ENCODE measurements at places on chromosomes 1 and 21. TPM values are rescaled to one million over a fixed set of nuclear protein-coding genes. Genes with fewer than 3 reads are reported as not detected.
A peak's percentile ranks its signal among the peaks of the same experiment; 100 is the strongest.

DNA sequence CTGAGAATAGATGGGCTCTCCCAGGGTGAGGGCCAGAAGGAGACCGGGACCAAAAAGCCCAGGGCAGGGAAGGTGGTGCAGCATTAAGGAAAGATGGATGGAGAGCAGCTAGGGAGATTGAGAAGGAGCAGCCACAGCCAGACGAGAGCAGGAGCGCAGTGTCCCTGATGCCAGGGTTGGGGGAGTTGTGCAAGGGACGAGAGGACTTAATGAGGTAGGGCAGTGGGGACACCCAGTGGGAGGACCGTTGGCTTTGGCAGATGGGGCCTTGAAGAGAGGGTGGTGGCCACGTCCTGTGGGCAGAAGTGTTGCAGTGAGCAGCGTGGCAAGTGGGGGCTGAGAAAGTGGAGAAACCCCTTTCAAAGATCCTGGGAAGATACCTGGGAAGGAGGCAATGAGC, 38.0 kb upstream of the KDM4A start:
- DNase-seq = no peak
- peaks cover 59% of the 10 kb centered on the region for H3K36me3 ChIP-seq
- H3K27ac ChIP-seq = no peak overlapping the region
- no peaks in the 10 kb centered on the region for H3K4me1 ChIP-seq

DNA sequence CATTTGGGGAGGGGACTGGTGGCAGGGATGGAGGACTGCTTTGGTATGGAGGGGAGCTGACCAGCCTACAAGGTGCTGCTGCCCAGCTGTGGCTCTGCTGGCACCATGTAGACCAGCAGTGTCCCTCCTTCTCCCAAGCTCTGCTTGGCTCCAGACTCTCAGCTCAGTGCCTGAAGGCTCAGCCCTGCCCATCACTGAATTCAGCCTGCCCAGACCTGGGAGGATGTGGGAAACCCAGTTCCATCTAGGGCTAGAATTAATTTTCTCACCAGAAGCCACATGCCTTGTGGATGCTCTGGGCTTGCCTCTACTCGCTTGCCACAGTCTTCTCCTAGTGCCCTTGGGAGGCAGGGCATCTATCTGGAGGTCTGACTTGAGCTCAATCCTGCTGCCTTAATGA, 195.0 kb upstream of the EDN2 start:
- H3K4me1 ChIP-seq = no peaks in the 10 kb centered on the region
- H3K27me3 ChIP-seq = no peaks in the 10 kb centered on the region
- no peak overlapping the region for H3K27ac ChIP-seq
- H3K36me3 ChIP-seq = no peaks in the 10 kb centered on the region
- no peak for DNase-seq

GRCh38 chr1:172140591-172140990, 279.9 kb upstream of the C1orf105 start:
- peak overlapping the region; percentile 95 for H3K27ac ChIP-seq
- H3K27me3 ChIP-seq = no peaks in the 10 kb centered on the region
- no peaks in the 10 kb centered on the region for H3K4me1 ChIP-seq
- H3K4me3 ChIP-seq = peak overlapping the region; percentile 85
- DNase-seq = no peak
- H3K36me3 ChIP-seq = no peaks in the 10 kb centered on the region

DNA sequence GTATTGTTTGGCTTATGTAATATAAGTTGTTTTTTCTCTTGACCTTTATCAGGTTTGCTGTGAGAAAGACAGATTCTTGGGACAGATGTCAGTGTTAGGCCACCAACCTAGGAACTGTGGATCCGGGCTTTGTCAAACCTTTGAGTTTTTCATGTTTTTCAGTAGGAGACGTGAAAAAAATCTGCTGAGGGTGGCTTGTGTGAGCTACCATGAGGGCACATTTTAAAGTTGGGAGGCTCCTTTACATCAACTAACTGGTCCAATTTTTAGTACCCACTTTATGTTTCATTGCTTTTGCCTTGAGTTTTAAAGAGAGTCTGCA, 801 bp downstream of the RPS6KC1 start:
- no peak for DNase-seq
- H3K27me3 ChIP-seq = no peaks in the 10 kb centered on the region
- no peak overlapping the region for H3K27ac ChIP-seq

The MTARC2 gene
- total RNA-seq = 23.7 TPM

DNA sequence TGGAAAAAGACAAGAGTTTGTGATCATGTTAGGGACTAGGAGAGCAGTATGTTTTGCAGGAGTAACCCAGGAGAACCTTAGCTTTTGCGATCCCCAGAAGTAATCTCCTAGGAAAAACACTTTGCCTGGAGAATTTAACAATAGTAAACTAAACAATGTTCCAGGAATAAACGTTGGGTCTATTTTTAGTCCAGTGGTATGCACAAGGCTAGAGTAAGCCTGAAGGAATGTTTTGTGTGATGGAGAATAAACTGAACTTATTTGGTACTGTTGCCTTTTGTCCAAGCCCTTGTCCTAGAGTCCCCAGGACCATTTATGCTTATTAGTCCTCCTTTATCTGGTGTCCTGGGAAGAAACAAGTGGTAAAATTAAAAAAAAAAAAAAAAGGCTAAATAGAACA, 28.7 kb upstream of the RGS5 start:
- H3K27ac ChIP-seq = peak overlapping the region; percentile 83
- H3K27me3 ChIP-seq = no peaks in the 10 kb centered on the region
- DNase-seq = no peak
- no peaks in the 10 kb centered on the region for H3K36me3 ChIP-seq

The C1orf226 gene
- 0.85 TPM for total RNA-seq

GRCh38 chr1:238186887-238187574, 296.3 kb upstream of the ZP4 start:
- no peaks in the 10 kb centered on the region for H3K36me3 ChIP-seq
- H3K4me3 ChIP-seq = no peak overlapping the region
- H3K27ac ChIP-seq = no peak overlapping the region

GRCh38 chr1:186066411-186066810, 308.6 kb downstream of the TPR start:
- no peak overlapping the region for H3K27ac ChIP-seq
- no peaks in the 10 kb centered on the region for H3K4me1 ChIP-seq
- H3K4me3 ChIP-seq = no peak overlapping the region

DNA sequence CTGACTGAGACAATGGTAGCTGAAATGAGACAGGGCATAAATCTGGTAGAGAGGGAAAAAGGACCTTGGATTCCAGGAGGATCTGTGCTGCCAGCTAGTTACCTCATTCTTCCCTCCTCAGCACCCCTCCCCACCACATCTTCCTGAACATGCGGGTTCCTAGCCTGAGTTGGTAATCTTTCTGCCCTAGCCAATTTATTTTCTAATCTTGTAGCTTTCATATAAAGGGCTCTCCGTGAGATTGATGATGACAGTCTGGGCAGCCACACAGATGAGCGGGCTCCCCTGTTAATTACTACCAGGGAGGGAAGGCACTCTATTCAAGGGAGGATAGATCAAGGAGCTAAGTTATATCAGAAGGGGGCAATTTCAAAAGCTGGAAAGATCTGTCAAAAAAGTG, 20.2 kb downstream of the ARHGEF11 start:
- no peaks in the 10 kb centered on the region for H3K4me1 ChIP-seq
- no peak overlapping the region for H3K4me3 ChIP-seq
- H3K36me3 ChIP-seq = no peaks in the 10 kb centered on the region

The TINAGL1 gene
- total RNA-seq = 1,807 TPM

GRCh38 chr1:157878059-157878458, 36.5 kb upstream of the CD5L start:
- no peaks in the 10 kb centered on the region for H3K4me1 ChIP-seq
- no peak overlapping the region for H3K27ac ChIP-seq
- H3K4me3 ChIP-seq = no peak overlapping the region
- DNase-seq = no peak
- H3K27me3 ChIP-seq = no peaks in the 10 kb centered on the region

GRCh38 chr1:221166559-221167318, 287.5 kb downstream of the HLX start:
- H3K27ac ChIP-seq = no peak overlapping the region
- no peaks in the 10 kb centered on the region for H3K4me1 ChIP-seq
- no peak for DNase-seq
- no peaks in the 10 kb centered on the region for H3K27me3 ChIP-seq

DNA sequence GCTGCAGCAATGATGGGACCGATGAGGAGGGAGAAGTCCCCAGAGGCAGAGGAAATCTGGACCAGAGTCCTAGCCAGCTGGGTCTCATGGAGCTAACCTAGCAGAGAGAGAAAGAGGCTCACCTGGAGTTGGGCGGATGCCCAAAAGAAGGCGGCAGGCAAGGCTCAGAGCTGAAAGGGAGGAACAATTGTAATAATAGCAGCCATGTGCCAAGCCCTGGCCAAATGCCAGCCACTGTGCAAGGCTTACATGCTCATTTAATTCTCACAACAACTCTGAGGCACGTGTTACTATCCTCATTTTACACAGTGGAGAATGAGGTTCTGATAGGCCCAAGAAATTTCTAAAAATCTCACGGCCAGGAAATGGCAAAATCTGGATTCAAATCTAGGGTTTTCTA, 50.0 kb upstream of the ZNF648 start:
- H3K4me1 ChIP-seq = no peaks in the 10 kb centered on the region
- no peaks in the 10 kb centered on the region for H3K36me3 ChIP-seq
- H3K27ac ChIP-seq = no peak overlapping the region
- DNase-seq = no peak
- H3K4me3 ChIP-seq = no peak overlapping the region

- DNase-seq = no peak
- H3K4me3 ChIP-seq = no peak overlapping the region
- H3K27ac ChIP-seq = peak overlapping the region; percentile 90
- H3K36me3 ChIP-seq = no peaks in the 10 kb centered on the region
Observed at GRCh38 chr1:162629077-162629627, 3.1 kb upstream of the DDR2 start.

- peaks cover 14% of the 10 kb centered on the region for H3K27me3 ChIP-seq
- no peak overlapping the region for H3K4me3 ChIP-seq
- peak; percentile 84 for DNase-seq
- no peaks in the 10 kb centered on the region for H3K36me3 ChIP-seq
- H3K4me1 ChIP-seq = peaks cover 9% of the 10 kb centered on the region
Observed at GRCh38 chr1:98048244-98048643, 127.4 kb upstream of the DPYD start.

DNA sequence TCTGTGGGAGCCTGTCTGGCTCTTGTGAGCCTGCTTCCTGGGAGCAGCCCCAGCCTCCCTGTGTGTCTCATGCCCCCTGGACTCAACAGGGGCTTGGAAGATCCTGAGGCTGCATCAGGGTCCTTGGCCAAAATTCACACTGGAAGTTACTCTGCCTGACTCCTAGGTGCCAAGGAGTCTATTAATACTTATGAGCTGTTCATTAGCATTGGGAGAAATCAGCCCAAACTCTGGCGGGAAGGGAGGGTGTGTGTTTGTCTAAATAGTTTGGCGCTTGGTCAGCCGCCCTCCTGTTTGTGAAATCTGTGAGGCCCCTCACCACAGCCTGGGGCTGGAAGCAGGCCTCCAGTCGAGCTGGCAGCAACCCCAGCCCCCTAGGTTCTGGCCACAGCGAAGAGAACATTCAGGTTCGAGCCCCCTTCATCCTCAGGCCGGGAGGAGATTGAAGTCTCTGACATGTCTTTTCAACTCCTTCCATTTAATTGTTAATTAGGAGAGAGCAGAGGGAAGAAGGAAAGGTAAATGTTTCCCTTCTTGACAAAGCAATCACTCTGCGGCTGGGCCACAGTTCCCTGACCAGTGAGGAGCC, 82.1 kb upstream of the F3 start:
- H3K4me3 ChIP-seq = no peak overlapping the region
- no peak overlapping the region for H3K27ac ChIP-seq
- no peaks in the 10 kb centered on the region for H3K27me3 ChIP-seq
- H3K4me1 ChIP-seq = no peaks in the 10 kb centered on the region
- H3K36me3 ChIP-seq = no peaks in the 10 kb centered on the region

DNA sequence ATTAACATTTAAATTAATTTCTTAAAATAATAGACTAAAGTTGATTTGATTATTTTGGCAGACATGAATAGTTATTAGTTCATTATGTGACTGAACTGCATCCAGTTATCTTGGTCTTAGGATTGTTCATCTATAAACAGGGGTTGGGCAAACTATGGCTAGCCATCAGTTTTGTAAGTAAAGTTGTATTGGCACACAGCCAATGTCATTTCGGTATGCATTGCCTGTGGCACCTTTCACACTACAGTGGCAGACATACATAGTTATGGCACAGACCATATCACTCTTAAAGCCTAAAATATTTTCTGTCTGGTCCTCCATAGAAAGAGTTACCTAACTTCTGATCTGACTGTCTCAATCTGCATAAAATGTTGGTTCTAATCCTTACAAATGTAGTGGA, 27.2 kb downstream of the ADGRL2 start:
- no peak overlapping the region for H3K27ac ChIP-seq
- H3K4me1 ChIP-seq = peaks cover 7% of the 10 kb centered on the region
- H3K36me3 ChIP-seq = no peaks in the 10 kb centered on the region
- no peak for DNase-seq
- H3K4me3 ChIP-seq = no peak overlapping the region

GRCh38 chr1:112954017-112954650, 1.9 kb downstream of the SLC16A1 start:
- no peaks in the 10 kb centered on the region for H3K36me3 ChIP-seq
- H3K27ac ChIP-seq = peak overlapping the region; percentile 20
- peak overlapping the region; percentile 88 for H3K4me3 ChIP-seq
- no peak for DNase-seq
- H3K4me1 ChIP-seq = no peaks in the 10 kb centered on the region

DNA sequence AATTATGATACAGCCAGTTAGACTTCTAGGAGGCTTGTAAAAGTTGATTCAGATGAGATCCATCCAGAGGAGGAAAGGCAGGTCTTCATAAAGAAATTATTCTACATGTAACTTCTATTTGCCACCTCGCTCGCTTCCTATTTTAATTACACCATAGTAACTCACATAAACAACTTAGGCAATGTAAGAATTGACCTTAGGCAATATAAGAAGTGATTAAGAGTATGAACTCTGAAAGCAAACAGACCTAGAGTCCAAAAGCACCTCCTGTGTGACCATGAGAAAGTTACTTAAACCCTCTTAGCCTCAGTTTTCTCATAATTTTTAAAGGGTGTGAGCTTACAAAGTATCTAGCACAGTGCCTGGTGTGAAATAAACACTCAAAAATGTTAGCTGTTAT, 192.7 kb upstream of the NFIA start:
- DNase-seq = no peak
- H3K27me3 ChIP-seq = no peaks in the 10 kb centered on the region
- no peak overlapping the region for H3K4me3 ChIP-seq
- H3K27ac ChIP-seq = no peak overlapping the region
- H3K36me3 ChIP-seq = no peaks in the 10 kb centered on the region

- no peak overlapping the region for H3K4me3 ChIP-seq
- no peak for DNase-seq
- no peak overlapping the region for H3K27ac ChIP-seq
- no peaks in the 10 kb centered on the region for H3K36me3 ChIP-seq
- H3K4me1 ChIP-seq = no peaks in the 10 kb centered on the region
Observed at GRCh38 chr1:70376196-70376595, 21.7 kb upstream of the ANKRD13C start.

GRCh38 chr21:44549525-44550211, 1.6 kb downstream of the KRTAP10-2 start:
- no peaks in the 10 kb centered on the region for H3K27me3 ChIP-seq
- H3K36me3 ChIP-seq = no peaks in the 10 kb centered on the region
- no peak for DNase-seq

The SEC16B gene
- 8.6 TPM for total RNA-seq

The GJC2 gene
- 5.4 TPM for total RNA-seq

GRCh38 chr1:201562257-201562656, 23.3 kb downstream of the NAV1 start:
- peaks cover 26% of the 10 kb centered on the region for H3K4me1 ChIP-seq
- H3K4me3 ChIP-seq = no peak overlapping the region
- peak overlapping the region; percentile 82 for H3K27ac ChIP-seq

The KRTAP19-1 gene
- not detected for total RNA-seq

- no peaks in the 10 kb centered on the region for H3K27me3 ChIP-seq
- H3K4me1 ChIP-seq = no peaks in the 10 kb centered on the region
- DNase-seq = no peak
- H3K36me3 ChIP-seq = no peaks in the 10 kb centered on the region
- no peak overlapping the region for H3K27ac ChIP-seq
Observed at GRCh38 chr1:27253596-27253995, 19.2 kb downstream of the WDTC1 start.
